ENCODE measurements at places on chromosomes 11 and 22. TPM values are rescaled to one million over a fixed set of nuclear protein-coding genes. Genes with fewer than 3 reads are reported as not detected.

GRCh38 chr11:78791254-78791653 is 216.6 kb upstream of the NARS2 start:
- no peak for DNase-seq

DNA sequence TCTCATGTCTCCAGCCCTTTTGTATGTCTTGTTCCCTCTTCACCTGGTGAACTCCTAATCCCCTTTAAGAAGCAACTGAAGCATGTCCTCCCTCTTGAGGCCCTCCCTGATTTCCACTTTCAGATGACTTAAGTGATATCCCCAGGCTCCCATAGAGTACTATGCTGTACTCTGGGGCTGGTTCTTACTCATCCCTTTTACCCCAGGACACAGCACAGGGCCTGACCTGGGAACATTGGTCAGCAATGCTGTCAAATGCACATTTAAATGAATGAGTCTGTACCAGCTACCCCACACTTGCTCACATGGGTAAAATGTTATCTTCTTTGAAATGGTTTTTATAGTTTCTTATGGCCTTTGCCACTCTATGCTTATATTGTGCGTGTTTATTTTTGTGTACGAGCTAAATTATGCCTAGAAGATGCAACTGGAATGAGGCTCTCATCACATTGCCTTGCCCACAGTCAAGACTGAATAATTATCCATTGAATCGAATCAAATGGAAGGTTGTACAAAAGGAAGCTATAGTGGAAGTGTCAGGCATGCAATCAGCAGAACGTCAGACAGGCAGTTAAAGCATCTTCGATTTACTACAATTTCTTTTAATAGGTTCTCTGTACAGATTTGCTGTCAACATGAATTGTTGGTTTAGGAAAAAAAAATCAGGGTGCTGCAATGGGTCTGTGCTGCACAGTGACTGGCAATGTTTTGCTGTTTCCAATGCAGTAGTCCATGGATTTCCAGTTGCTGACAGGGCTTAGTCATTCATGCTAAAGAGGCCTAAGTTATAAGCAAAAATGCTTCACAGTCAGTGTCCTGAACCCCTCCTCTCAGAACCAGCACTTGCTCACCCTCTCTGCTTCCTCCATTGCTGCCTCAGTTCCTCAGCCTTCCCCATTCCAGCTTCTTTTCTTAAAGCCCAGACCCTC is 79.5 kb downstream of the PARVA start:
- DNase-seq, result no peak

GRCh38 chr11:109960831-109961230 is 132.4 kb upstream of the ZC3H12C start:
- no peak for DNase-seq

Gene PAAF1
- 12.7 TPM for total RNA-seq

Gene FOLH1
- total RNA-seq, result not detected

Gene ADAMTS15
- under 0.01 TPM for total RNA-seq

- no peak for DNase-seq
Measured at GRCh38 chr22:46293577-46294260, 3.0 kb upstream of the GTSE1 start.

Gene OR51L1
- total RNA-seq, result not detected

DNA sequence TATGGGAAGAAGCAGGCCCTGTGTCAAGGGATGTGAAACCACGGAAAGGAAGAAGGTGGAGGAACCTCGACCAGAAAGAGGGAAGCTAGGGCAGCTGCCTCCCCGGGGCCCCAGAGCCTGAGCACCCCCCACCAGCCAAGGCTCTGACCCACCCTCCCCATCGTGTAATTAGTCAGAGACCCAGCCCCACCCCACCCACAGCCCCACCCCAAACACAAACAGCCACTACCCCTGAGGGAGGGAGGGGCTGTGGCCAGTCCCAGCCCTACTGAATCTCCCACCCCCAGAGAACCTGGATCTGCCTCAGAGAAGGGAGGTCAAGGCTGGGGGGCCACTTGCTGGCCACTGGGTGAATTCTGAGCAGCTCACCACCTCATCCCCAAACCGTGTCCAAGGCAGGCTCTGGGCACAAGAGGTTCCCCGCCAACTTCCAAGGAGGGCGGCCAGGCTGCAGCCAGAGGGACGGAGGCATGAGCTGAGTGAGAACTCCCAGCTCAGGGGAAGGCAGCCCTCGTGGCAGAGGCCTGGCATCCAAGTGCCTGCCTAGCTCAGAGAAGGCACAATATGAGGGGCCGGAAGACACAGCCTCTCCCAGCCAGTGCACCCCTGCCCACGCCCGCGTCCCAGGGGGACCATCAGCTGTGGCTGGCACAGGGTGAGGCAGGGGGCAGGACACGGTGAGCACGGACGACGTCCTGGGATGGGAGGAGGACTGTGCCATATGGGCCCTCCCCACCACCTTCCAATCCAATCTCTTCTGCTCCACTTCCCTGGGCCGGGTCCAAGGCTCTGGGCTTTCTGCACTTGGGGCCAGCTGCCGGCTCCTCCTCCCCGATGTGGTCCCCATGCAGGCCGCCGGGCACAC is 2.7 kb downstream of the PLXNB2 start:
- DNase-seq, result no peak

Gene DSCAML1
- not detected for total RNA-seq

DNA sequence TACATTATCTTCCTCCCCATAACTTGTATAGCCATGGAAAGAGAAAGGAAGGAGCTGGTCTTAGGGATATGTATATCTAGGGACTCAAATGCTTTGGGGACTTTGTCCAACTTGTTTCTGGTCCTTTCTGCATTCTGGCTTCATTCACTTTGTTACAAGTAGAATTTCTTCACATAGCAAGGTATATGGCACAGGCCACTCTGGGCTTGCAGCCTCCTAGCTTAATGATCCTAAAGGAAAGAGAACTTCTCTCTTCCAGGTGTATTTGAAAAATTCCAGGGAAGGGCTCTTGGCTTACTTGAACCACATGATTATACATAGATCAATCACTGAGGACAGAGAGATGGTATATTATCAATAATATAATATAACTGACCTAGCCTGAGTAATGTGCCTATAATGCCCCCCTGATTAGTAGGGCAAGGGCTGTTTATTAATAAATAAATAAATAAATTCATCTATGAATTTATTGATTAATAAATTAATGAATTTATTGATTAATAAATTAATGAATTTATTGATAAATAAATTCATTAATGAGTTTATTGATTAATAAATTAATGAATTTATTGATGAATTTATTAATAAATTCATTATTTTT is 48.2 kb upstream of the CEP295 start:
- no peak for DNase-seq

Gene HIRA
- 22.8 TPM for total RNA-seq

All from pulmonary artery endothelial cell (primary cell).